ENCODE measurements at places on chromosomes 13 and 19.

DNA sequence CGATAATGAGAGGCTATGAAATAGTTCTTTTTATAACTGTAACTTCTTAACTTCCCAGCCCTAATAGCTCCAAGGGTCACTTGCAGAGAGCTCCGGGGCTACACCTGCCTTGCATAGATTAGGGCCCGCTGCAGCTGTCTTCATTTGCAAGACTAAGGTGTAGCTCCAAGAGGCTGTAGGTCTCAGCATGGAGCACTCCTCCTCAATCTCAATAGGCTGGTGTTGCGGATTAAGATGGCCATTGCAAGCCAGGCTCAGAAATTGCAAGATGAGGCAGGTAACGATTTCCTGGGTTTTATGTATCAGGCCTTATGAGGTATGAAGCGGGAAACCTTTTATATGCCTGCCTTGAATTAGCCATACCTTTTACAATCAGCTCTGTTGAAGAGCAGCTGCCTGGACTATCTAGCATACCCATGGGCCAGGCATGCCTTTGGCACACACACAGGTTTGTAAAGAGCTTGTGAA is 185.7 kb downstream of the TM9SF2 start:
- DNase-seq = no peak

DNA sequence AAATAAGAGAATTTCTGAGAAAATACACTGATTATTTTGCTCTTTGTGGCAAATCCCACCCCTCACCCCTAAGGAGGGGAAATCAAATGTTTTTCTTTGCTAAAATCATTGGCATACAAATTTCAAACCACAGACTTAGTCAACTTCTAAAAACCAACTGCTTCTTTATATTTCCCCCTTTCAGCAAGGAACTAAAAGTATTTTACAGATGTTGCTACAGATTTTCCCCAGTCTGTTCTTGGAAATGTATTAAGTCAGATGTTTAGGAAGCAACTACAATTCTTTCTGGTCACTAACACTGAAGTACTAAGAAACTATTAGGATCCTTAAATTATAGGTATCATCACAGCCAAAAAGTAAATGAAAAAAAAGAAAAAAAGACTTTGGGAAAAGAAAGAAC is 6.9 kb downstream of the MTMR6 start:
- DNase-seq = no peak

DNA sequence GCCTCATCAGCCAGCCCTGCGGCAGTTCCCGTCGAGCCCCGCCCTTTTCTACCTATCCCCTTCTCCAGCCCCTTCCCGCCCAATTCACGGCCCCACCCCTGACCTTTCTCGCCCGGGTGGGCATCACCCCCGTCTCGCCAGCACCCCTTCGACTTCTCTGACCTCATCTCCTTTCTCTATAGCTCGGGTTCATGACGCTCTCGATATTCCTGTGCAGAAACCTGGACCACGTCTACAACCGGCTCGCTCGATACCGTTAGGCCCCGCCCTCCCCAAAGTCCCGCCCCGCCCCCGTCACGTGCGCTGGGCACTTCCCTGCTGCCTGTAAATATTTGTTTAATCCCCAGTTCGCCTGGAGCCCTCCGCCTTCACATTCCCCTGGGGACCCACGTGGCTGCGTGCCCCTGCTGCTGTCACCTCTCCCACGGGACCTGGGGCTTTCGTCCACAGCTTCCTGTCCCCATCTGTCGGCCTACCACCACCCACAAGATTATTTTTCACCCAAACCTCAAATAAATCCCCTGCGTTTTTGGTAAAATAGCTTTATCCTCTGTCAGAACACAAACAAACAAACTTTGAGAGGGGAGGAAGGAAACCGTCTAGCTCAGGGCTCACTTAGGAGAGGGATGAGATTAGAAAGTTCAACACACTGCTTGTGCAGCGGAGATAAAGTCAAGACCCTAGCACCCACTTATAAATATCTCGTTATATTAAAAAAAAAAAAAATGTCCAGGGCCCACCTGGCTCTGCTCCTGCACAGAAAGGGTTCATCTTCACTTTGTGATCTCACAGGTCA is 5.1 kb downstream of the CD37 start:
- peak; percentile 30 for DNase-seq

GRCh38 chr19:18853755-18854427 is 22.1 kb downstream of the UPF1 start:
- DNase-seq = no peak

DNA sequence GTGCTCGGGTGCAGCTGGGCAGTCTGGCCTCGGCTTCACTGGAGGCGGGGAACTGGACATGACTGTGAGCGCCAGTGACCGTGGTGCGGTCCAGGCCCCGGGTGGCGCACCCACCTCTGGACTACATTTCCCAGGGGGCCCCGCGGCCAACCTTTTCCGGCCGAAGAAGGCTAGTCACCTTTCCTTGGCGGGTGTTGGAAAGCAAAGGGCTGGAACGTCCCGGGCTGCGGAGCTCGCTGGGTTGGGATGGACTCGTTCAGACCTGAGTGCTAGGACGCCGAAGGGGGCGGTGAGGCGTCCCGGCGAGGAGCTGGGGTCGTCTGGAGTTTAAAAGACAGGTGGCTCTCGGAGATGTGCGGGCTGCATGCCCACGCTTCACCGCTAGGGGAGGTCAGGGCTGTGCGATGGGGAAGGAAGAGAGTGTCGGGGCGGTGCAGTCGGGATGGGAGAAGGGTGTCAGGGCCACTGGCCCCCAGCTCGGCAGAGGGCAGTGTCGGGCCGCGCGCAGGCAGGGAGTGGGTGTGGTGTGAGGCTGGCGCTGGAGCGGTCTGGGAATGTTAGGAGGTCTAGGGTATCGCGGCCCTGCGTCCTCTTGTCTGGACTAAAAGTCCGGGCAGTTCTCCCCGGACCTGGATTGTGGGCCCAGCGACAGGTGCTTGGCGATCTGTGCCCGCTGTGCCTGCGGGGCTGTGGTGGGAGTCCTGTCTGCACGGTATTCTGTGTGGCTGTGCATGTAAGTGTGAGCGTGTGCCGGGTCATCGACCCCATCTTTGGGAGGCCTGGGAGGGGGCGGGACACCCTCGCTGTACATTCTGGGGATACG is 57.1 kb downstream of the ZNF568 start:
- DNase-seq = peak; percentile 83

DNA sequence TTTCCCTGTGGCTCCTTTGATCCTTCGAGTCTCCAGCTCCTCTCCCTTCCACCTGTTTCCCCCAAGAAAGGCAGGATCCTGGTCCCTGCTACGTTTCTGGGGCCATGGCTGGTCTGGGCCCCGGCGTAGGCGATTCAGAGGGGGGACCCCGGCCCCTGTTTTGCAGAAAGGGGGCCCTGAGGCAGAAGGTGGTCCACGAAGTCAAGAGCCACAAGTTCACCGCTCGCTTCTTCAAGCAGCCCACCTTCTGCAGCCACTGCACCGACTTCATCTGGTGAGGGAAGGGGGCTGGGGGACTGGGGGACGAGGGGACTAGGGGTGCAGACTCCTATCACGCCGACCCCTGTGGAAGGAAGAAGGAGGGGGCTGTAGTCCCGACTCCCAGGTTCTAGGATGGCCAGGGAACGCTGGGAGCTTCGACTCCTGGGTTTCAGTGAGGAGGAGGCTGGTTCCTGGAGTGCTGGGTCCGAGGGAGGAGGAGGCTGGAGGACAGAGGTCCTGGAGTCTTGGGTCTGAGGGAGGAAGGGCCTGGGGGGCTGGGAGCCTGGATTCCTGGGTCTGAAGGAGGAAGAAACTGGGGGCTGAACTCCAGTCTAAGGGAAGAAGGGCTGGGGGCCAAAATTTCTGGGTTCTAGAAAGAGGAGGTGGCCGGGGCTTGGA is 524 bp downstream of the PRKCG start:
- no peak for DNase-seq

GRCh38 chr19:13963603-13964105 is 11.3 kb downstream of the DCAF15 start:
- no peak for DNase-seq

DNA sequence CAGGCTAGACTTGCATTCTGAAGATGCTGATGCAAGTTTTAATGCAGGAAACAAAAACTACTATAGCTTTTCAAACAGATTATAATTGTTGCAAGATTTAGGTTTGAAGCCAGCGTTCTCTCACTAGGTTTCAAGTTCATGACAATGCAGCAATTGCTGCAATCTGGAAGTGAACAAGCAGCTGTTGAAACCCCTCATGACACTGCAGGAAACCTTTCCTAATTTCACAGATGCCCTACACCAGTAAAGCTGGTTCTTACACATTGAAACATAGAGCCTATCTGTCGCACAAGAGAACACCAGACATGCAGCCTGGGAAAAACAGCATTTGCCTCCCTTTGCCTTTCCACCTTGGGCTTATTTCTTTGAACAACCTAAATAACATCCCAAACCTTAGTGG is 1737.2 kb upstream of the MIR17HG start:
- DNase-seq = no peak

GRCh38 chr13:25727250-25727649 is 324.6 kb downstream of the SHISA2 start:
- DNase-seq = no peak

DNA sequence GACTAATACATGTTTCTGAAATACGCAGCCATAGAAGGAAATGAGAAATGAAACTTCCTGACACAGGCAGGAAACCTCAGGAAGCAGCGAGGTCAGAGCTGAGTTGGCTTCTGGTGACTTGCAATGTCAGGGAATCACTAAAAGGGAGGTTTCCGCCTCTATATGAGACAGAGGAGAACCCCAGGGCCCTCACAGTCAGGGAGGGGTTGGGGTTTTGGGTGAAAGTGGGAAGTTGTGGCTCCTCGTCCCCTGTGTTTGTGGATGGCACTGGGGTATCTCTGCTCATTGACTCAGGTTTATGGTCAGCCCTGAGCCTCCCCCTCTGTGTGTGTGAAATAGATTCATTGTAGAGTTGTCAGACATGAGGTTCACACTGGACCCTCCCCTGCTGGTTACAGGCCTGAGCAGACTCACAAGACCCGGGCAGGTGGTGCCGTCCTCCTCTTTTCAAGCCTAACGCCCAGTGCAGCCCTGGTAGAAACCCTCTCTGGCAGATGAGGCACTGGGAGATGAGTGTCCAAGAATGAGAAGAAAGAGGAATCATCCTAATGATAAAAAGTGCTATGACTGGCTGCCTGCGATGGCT is 5.5 kb upstream of the LILRA6 start:
- no peak for DNase-seq

- DNase-seq = no peak
Observed at GRCh38 chr19:56109226-56109625, 11.9 kb downstream of the ZNF787 start.

DNA sequence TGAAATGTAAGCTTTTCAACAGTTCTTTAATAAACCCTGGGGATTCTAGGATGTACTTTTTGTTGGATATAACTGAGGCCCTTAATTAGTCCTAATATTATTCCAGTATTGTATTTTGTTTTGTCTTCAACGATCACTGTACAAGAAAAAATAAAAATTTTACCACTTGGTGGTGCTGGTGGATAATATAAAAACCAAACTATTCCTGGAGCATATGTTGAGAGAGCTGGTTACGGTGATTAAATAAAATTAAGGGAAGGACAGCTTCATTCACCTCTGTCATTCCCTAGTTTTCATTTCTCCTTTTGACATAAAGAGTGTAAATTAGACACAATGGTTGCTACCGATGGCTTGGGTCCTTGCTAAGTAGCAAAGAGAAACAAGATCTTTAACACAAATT is 598.6 kb upstream of the PCDH20 start:
- DNase-seq = no peak

DNA sequence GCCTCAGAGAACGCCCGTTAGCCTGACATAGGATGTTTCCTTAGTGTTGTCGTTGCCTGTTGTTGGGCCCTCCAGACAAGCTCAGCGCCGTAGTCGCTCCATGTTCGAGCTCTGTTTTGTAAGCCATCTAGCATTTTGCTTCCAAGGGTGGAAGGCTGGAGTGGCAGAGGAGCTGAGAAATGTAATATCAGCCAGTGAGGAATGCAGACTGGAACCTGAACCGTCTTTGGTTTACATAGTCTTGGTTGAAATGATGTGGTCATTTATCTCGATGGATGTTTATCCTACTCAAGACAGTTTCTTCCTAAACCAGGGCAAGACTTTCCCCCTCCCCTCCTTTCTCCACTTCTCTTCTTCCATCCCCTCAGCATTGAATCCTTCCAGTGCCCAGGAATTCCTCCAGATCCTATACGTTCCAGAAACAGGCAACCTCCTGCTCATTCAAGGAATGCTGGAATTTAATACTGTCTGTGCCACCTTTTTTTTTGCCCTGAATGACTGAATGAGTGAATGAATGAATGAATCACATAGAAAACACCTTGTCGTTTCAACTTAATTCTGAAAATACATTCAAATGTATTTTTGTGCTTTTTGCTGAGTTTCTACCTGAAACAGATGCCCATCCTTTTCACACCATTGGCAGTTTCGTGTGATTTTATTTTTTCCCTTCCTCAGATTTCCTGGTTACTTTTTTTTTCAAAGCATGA is 109.5 kb upstream of the MBNL2 start:
- DNase-seq = no peak

DNA sequence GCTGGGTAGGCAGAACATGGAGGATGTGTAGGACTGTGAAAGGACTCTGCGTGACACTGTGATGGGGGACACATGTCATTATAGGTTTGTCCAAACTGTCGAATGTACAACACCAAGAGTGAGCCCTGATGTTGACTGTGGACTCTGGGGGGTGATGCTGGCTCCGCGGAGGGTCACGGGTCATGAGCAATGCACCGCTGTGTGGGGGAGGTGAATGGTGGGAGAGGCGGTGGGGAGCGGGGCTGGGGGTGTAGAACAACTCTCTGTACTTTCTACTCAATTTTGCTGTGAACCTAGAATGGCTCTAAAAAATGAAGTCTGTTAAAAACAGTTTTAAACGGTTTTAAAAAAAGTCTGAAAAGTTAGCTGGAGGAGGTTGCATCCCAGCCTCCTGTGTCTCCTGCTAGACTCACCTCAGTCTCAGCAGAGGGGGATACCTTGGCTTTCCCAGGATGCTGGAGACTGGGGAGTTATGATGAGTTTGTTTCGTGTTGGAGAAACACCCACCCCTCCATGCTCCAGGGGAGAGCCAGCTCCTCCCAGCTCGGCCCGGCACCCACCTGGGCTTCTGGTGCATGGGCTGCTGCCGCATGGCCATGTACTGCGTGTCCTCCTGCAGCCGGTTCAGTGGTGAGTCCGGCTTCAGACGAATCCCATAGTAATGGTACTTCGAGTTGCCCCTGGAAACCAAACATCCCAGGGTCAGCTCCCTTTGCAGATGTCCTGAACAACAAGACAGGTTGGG is 34.7 kb upstream of the RANBP3 start:
- no peak for DNase-seq

DNA sequence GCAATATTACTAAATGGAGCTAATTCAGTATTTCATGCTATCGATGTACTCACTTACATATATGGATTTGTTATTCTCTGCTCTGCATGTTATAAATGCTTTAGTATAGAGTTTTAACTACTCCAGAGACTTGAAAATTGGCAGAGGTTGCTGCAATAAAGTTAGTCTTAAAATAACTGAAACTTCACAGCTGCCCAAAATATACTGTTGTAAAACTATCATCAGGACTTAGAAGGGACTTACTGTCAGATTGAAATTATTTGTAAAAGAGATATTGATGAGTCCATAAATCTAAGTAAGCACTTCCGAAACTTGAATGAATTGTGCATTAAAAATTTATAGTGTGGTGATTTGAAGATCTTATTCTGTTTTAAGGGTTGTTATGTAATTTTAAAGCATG is 1178.2 kb upstream of the PCDH20 start:
- DNase-seq = no peak
